PC-9 (cell line): ENCODE measurements at places on chromosomes 7 and 10.

GRCh38 chr10:113609704-113610108 is 54.1 kb downstream of the NRAP start:
- no peak for DNase-seq

- DNase-seq = no peak
Observed at GRCh38 chr7:105279688-105280007, 109.1 kb downstream of the SRPK2 start.

DNA sequence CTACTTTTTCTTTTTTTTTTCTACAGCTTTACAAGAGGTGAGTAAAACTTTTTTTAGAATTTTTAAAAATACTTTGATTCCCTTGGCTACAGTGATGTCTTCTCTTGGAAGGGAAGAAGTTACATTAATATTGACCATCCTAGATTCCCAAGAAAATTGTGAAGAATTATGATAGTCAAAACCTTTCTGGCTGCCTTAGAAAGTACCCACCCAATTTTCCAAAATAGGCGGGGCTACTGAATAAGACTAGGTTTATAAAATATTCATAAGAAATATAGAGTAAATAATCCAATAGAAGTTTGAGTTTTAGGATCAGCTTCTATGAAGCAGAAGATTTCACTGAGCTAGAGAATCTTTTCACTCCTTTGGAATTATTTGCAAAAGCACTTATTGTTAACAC is 3.0 kb downstream of the COL1A2 start:
- no peak for DNase-seq

- peak; percentile 47 for DNase-seq
Observed at GRCh38 chr10:104327745-104328645, 10.3 kb downstream of the ITPRIP start.

- DNase-seq = peak; percentile 61
Observed at GRCh38 chr7:1951159-1951536, 281.1 kb downstream of the ELFN1 start.
